ENCODE measurements at places on chromosomes 5 and 9.

- no peak for DNase-seq
These were observed 2.1 kb downstream of the OBP2A start for GRCh38 chr9:135547756-135548736.

- no peak for DNase-seq
These were observed at the start of gene SGCD for GRCh38 chr5:156326718-156327259. Gene SGCD, plus strand, starts transcription at chr5:156327164.

DNA sequence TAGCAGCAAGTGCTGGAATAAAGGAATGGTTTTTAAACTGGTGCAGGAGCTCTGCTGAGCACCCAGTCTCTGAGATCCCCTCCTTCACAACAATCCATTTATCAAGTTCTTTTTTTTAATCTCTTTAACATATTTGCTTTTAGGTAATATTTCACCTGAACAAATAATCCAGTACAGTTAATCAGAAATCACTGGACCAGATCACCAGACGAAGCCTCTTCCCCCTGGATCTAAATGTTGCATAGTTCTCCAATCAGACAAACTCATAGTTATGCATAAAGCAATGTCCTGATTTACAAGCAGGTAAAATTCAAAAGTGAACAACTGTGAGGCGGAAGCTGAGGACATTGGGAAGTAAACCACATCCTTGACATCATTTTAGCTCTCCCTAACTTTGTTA lies 657.7 kb upstream of the RORB start:
- DNase-seq, result no peak

DNA sequence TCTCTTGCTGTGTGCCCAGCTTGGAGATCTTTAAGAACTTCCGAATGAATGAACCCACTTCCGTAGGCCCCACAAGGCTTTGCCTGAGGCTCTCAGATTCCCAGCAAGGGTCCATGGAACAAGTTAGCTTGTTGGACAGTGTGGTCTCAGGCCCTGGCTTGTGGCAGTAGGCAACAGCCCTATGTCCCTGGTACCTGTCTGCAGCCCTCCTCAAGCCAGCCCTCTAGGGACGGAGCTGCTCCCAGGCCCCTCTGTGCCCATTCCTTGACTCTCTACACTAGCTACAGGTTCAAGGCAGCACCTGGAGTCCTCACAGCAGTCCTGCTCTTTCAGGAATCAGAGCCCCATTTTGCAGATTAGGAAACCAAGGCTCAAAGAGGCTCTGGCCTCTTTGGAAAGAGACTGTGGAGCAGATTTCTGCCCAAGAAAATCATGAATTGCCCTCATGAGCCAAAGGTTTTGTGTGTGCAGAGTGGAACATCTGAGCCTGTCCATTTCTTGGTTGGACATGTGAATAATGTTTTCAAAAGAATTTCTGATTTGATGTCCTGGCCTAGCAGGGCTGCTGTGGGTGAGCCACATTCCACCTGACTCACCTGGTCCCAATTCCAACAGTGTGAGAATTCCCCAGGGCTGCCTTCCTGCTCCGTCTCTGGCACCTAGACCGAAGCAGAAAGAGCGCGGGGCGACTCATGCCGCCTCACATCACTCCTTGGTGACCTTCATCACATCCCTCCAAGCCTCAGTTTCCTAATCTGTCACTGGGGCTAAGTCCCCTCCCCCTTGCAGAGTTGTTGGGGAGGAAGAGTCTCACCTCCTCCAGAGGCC lies 131.7 kb downstream of the BARX1 start:
- no peak for DNase-seq

DNA sequence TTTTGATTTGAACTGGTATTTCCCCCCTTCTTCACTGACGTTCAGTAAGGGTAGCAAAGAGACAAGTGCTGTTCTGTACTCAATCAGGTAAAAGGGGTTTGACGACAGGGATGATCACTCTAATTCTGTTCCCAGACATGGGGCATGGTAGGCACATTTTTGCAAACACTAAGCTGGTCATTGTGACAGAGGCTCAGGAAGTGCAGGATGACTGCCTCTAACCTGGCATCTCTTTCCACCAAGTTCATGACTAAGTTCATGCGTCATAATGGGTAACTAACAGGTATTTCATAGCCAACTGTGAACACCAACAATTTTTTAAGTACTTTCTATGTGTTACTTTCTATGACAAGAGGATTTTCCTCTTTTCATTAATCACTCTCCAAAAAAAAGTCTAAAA lies 166.5 kb downstream of the MAPKAP1 start:
- DNase-seq, result no peak

GRCh38 chr9:27749838-27750237 lies 176.6 kb upstream of the C9orf72 start:
- DNase-seq, result no peak

- peak; percentile 64 for DNase-seq
These were observed 516.6 kb downstream of the RAB3C start for GRCh38 chr5:59099270-59099994.

- DNase-seq, result no peak
These were observed 35.6 kb upstream of the ANKRD33B start for GRCh38 chr5:10528056-10528816.

DNA sequence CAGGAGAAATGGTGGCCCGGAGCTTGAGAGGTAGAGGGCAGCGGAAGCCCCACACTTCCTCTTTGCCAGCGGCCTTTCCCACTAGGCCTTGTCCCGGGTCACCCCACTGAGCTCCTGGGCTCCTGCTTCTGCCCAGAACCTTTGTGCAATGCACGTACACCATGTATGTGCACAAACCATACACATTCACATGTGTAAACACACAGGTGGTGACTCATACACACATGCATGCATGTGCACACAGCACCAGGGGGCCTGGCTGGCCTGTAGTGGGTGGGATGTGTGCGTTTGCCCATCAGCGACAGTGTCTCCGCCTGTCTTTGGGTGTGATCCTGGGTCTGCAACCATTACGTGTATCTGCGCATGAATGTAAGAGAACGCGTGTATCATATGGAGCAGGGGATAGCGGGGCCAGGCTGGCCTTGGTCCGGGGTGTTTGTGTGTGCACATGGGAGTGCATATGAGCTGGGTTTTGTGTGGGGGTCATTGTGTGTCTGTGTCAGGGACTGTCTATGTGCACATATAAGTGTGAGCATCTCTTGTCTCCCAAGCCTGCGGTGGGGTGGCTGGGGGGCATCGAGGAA lies 43.7 kb downstream of the PSD2 start:
- no peak for DNase-seq

- DNase-seq, result no peak
These were observed 94.8 kb downstream of the RCL1 start for GRCh38 chr9:4887556-4887955.

- no peak for DNase-seq
These were observed 73.8 kb upstream of the PCA3 start for GRCh38 chr9:76690246-76690972.

- peak; percentile 40 for DNase-seq
These were observed 810 bp downstream of the VPS13A start for GRCh38 chr9:77177894-77178794.

DNA sequence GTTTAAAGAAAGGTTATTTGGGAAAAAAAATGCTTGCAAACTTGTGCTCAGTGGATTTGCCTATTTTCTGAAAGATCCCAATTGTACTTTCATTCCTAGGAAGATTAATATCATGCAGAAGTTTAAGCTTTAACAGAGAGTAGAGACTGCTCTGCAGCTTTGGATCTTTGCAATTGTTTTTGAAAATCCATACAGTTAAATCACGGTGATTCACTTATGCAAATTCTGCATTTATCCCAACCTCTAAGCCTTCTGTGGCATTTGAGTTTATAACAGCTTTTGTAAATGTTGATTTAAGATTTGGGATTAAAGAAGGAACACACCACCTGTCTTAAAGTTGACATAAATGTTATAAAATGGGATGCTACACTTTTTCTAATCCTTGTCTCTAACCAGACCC lies 134.4 kb downstream of the EBF1 start:
- no peak for DNase-seq

GRCh38 chr9:131411719-131412681 lies 18.1 kb downstream of the PRRC2B start:
- no peak for DNase-seq

GRCh38 chr5:9156282-9156681 lies 389.6 kb downstream of the SEMA5A start:
- no peak for DNase-seq

- no peak for DNase-seq
These were observed 163.7 kb downstream of the ESM1 start for GRCh38 chr5:54821445-54822323.

DNA sequence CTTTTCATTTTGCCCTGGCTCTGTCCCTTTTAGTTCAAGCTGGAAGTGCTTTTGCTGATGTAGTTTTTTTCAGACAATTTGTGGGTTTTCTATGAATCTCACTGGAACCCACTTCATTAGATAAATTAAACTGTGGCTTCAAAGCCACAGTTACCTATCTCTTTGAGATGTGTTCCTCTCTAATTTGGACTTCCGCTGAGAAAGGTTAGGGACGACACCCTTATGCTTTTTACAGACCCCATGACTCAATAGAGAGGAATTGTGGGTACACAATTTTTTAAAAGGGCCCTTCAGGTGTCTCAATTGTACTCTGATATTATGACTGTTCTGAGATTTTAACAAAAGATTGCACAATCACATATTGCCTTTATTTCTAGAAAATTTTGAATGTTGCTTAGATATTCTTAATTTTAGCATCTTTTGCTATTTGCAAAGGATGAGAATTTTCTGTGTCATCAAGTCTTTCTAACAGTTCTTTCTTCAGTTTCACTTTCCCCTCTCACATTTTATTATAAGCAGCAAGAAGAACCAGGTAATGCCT lies 110.6 kb downstream of the GADD45G start:
- no peak for DNase-seq

DNA sequence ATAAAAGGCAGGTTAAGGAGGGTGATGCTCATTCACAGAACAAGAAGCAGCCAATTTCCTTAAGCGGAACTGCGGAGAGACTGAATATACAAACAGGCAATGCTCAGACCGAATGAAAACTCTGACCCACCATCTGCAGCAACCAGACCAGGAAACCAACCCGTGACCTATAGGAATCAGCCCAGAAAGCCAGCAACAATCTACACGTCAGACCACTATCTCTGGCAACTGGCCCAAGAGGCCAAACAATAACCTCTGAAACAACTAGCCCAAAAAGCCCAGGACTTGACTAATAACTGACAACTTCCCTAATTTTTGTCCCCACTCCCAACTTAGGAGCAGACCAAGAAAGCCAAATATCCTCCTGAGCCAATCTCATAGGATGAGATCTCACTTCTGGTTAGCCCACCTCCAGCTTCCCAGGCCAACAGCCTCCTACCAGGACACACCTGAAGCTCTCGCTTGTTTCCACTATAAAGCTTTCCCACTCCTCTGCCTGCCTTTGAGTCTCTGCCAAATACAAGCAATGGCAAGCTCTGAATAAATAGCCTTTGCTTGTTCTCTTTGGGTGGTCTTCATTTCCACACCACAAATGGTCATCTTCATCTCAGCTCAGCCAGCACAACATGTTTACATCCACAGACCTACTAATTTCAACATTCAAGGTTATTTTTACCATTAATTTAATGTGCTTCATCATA lies 168.5 kb downstream of the HSD17B3 start:
- no peak for DNase-seq

- no peak for DNase-seq
These were observed 5.1 kb upstream of the AHRR start for GRCh38 chr5:316210-317085.

- DNase-seq, result no peak
These were observed 45.7 kb upstream of the IPPK start for GRCh38 chr9:92715488-92716231.

DNA sequence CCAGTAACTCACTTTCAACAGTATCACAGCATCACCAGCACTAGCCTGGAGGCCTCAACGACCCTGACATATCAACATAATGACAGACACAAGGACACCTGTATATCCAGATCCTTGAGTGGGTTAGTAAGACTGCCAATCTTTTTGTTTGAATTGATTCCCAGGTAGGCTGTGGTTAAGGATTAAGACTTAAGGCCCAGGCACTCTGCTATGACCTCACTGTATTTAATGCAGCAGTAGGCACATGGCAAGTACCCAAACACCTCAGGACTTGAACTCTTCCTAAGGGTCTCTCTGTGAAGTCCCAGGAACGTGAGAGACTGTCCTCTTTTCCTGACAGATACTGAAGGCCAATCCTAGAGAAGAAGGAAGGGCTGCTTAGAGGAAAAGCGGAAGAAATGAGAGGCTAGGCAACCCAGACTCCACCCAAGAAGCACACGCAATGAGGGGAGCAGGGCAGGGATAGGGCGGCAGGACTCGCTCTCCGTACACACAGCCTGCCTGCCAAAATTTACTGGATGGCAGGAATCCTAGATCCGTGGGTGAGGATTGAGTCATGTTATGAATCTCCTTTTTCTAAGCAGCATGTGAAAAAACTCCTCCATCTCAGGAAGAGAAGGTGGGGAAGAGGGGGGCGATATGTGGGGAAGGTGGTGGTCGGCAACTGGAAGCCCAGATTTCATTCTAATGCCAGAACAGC lies 93.4 kb downstream of the SIL1 start:
- no peak for DNase-seq

GRCh38 chr5:14040542-14040941 lies 96.1 kb upstream of the DNAH5 start:
- DNase-seq, result no peak

DNA sequence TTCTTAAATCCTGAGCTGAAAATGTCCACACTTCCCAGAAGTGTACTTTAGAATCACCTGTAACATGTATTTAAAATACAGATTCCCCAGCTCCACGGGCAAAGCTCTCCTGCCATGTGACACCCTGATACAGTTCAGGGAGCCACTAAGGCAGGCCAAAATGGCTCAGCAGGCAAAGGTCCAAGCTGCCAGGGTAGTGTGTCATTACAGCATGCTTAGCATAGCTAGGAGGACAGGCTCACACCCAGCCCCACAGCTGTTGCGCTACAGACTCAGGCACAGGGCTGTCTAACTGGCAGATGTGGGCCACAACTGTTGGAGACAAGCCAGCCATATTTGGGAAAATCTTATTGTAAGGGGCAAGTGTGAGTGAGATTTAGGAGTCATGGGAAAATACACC lies 73.0 kb downstream of the C9orf85 start:
- DNase-seq, result no peak

DNA sequence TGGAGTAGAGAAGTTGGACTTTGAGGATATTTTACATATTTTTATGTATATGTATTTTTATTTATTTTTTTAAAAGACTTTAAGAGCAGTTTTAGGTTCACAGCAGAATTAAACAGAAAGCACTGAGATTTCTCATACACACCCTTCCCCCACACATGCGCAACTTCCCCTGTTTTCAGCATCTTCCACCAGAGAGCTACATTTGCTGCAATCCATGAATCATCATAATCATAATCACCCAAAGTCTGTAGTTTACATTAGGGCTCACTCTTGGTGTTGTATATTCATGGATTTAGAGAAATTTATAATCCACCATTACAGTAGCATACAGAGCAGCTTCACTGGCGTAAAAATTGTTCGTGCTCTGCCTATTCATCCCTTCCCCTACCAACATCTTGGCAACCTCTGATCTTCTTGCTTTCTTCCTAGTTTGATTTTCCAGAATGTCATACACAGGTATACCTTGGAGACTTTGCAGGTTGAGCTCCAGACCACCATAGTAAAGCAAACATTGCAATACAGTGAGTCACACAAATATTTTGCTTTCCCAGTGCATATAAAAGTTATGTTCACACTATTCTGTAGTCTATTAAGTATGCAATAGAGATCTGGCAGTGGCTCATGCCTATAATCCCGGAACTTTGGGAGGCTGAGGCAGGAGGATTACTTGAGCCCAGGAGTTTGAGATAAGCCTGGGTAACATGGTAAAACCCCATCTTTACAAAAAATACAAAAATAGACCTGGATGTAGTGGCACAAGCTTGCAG lies 9.6 kb upstream of the CCDC171 start:
- no peak for DNase-seq

GRCh38 chr9:122180633-122181032 lies 20.9 kb downstream of the MORN5 start:
- DNase-seq, result no peak

- DNase-seq, result no peak
These were observed 145.1 kb upstream of the IRX2 start for GRCh38 chr5:2896371-2897275.
